HFFc6 (cell line): ENCODE measurements at places on chromosomes 3 and 15.

GRCh38 chr3:46825450-46825849 lies 37.8 kb downstream of the MYL3 start:
- no peak for DNase-seq

DNA sequence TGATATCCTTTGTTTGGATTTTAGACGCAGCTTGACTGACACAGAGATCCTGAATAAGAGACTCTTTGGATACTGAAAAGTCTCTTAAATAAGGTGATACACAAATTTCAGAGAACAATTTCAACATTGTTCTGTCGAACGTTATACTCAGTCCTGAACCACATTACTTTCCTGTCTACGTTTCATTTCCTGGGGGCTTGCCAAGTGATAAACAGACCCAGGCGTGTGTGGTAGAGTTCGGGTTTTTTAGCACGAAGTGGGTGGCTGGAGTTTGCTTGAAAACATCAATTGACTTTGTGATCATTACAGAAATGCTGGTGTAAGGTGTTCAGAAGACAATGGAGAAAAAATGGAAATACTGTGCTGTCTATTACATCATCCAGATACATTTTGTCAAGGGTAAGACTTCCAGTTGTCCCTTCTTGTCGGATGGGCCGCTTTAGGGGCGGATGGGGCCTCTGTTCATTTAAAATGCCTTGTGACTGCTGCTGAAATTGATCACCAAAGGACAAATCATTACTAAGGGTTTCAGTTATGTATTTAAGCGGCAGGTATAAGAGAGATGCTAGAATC lies at the start of gene CD96:
Gene CD96 (plus strand): TSS at position 287 of the 573 bp plus-strand sequence. CDS start 52 bp downstream, at position 339.
- no peak for DNase-seq

DNA sequence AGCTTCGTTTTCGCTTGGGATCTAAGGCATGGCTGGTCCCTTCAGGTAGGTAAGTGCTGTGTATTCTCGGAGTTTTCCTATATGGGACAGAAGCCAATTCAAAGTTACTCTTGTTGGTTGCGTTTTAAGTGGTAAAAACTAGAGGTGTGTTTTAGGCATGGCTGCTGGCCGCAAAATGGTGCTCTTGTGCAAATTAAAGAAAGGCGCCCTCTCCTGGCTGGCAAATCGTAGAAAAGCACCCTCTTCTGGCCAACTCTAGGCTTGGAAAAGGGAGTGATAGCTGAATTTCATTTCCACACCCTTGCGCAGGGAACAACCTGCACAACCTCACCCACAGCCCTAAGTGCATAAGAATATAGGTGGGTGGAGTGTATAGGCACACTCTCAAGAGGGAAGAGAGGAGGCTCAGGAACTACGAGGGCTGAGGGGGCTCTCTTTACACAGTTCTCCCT lies 23.5 kb downstream of the DRD3 start:
- DNase-seq = no peak

GRCh38 chr15:46676233-46677206 lies 1040.8 kb upstream of the SEMA6D start:
- DNase-seq = no peak

DNA sequence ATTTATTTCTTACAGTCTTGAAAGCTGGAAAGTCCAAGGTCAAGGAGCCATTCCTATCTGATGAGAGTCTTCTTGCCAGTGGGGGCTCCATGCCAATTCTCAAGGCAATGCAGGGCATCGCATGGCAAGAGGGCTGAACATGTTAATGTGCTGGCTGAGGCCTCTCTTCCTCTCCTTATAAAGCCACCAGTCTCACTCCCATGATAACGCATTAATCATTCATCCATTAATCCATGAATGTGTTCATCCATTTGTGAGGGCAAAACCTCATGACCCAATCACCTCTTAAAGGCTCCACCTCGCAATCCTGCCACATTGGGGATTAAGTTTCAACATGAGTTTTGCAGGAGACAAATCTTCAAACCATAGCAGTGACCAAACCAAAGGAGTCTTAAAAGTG lies 118.3 kb downstream of the PROS1 start:
- no peak for DNase-seq

DNA sequence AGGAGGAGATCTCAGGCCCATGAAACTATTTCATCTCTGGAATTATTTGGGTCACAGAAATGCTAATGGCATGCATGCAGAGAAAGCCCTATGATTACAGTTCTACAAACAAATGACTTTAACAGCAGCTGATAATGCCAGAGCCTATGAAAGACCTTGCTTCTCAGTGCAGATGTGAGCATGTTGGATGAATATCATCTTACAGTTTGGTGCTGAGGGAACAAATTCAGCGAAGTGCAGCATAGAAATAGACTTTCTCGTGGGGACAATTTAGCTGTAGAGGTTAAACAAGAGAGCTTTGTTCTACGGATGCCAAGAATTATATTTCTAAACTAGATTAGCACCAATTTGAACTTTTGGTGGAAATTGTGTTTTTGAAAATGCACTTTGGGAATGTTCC lies 27.7 kb downstream of the PTX3 start:
- DNase-seq = peak; percentile 57
